ENCODE measurements at places on chromosomes 13 and 19.

DNA sequence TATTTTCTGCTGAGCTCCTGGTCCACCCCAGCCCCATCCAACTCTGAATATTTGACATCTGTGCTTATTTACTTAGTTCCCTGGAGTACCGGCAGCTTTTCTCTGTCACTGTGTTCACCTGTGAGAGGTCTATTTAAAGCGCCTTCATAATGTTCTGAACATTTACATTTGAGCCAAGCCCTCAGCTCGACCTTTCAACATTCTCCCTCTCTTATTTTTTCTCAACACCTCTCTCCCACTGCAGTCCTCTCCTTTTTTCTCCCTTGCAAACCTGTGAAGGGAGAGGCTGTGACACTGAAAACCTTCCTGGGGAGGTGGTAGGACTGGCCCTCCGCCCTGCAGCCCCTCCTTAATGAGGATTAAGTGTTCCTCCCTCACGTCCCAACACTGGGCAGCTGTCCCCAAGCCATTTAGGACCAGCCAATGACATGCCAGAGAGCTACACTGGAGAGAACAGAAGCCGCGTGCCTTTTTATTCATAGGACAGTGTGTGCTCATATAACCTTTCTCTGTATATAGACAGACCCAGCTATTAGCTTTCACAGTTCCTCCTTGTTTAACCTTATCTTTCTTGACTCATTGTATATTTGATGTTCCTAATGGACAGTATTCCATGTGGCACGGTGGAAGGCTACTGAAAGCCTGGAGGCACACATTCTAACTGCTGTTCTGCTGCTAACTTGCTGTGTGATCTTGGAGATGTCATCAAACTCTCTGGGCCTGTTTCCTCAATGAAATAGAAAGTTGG is 134.8 kb downstream of the NUFIP1 start:
- DNase-seq = no peak

- DNase-seq = no peak
These were observed 122.2 kb downstream of the KDM4B start for GRCh38 chr19:5091018-5091683.

- no peak for DNase-seq
These were observed 15.3 kb downstream of the CKM start for GRCh38 chr19:45307361-45307760.

DNA sequence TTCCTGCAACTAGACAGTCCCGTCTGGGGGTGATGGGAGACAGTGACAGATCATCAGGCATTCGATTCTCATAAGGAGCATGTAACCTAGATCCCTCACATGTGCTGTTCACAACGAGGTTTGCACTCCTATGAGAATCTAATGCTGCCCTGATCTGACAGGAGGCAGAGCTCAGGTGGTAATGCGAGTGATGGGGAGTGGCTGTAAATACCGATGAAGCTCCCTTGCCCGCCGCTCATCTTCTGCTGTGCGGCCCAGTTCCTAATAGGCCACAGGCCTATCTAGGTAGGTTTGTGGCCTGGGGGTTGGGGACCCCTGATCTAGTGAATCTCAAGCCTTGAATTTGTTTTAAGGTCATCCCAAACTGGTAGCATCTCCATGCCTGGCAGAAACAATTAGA is 27.3 kb upstream of the FAM124A start:
- DNase-seq = no peak

DNA sequence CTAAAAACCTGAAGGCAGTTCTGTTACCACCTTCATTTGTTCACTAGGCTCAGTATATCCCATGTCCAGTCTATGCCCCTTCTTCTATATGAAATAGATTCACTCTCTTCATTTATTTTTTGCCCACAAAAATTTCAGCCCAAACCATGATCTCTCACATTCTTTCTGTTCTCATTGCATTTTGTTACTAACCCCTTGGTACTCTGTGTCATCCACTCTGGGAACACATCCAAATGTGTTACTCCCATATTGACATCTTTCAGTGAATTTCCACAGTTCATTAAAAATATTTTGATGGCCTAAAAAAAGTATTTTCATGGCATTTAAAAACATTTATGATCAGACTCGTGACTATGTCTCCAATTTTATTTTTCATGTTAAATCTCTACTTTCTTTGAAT is 378.9 kb downstream of the SLITRK1 start:
- no peak for DNase-seq

DNA sequence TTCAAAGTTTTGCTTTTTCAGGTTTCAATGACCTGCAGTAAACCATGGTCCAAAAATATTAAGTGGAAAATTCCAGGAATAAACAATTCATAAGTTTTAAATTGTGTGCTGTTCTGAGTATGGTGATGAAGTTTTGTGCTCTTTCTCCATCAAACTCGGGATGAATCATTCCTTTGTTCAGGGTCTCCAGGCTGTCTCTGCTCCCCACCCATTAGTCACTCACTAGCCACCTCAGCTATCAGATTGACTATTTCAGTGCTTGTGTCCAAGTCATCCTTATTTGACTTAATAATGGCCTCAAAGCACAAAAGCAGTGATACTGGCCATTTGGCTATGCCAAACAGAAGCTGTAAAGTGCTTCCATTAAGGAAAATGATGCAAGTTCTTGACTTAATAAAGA is 1140.4 kb downstream of the EFNB2 start:
- no peak for DNase-seq

- DNase-seq = no peak
These were observed 18.9 kb upstream of the IPO5 start for GRCh38 chr13:97934590-97934989.

DNA sequence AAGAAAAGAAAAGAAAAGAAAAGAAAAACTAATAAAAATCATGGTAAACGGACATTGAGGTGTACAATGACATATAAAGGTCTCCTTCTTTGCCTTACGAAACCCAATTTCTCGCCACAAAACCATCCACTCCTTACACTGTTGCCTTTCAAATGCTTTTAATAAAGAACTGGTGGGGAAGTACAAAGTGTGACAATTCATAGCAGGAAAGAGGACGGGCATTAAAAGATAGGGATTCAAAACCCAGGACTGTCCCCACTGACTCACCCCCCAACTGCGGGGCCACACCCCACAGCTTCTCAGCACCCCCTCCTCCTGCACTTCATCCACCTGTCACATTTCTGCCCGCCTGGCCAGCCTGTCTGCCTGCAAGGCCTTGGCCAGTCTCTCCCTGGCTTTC is 2.4 kb downstream of the MBD3L2B start:
- no peak for DNase-seq

DNA sequence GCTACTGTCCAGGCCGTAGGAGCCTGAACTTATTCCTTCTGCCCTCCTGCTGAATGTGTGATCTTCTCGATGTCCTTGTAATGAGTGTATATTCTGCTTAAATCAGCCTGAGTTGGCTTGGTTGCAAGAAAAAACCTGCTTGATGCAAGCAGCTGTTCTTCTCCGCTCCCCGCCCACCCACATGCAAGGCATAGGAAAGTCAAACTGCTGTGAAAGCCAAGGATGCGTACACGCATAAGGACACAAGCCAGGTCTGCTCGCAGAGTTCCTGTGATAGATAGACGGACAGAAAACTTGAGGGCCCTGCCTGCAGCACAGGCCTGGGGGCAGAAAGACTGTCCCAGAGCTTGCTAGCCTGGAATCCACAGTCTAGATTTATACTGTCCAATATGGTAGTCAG is 101.1 kb downstream of the DNAJC15 start:
- no peak for DNase-seq

DNA sequence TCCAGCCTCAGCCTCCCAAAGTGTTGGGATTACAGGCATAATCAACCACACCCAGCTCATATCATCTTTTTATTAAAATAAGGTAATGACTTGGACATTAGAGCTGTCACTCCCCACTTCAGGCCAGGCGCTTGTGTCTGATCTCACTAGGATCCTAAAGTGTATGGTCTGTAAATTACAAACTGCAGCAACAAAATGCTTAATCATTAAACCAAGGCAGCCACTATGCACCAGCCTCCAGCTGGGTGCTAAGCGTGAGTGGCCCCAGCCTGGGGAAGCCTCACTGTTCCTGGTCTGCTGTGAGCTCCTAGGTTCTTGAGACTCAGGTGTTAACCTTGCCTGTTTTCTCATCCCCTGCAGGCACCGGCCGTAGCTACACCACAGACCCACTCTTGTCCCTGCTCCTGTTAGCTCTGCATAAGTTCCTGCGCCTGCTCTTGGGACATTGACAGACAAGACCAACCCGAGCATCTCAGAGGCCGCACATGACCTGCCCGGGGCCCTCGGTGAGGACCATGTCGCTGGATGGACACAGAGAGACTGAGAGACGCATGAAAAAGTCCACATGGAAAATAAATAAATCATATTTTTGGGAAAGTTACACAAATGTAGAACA is 37.8 kb downstream of the VSTM2B start:
- no peak for DNase-seq

- DNase-seq = no peak
These were observed 595.4 kb downstream of the DIAPH3 start for GRCh38 chr13:59568306-59568705.

GRCh38 chr19:13051557-13052165 is 51.0 kb downstream of the LYL1 start:
- DNase-seq = no peak

GRCh38 chr19:31018936-31019335 is 330.3 kb downstream of the TSHZ3 start:
- DNase-seq = no peak

GRCh38 chr13:106423530-106423929 is 111.9 kb downstream of the EFNB2 start:
- no peak for DNase-seq

GRCh38 chr19:24074720-24075454 is 12.1 kb upstream of the ZNF254 start:
- no peak for DNase-seq

DNA sequence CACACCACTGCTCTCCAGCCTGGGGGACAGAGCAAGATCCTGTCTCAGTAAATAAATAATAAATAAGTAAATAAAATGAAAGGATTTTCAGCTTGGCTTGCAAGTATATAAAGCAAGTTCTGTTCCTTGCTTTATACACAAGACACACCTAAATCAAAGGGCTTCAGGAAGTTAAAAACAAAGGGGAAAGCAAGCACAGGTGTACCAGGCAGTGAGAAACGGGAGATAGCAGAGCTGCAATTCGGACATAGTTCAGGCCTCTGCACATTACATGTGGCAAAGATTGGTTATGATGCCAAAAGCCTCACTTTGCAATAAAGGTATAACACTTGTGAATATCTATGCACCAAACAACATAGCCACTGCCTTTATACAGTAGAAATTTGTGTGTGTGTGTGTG is 47.5 kb downstream of the MYO9B start:
- no peak for DNase-seq

DNA sequence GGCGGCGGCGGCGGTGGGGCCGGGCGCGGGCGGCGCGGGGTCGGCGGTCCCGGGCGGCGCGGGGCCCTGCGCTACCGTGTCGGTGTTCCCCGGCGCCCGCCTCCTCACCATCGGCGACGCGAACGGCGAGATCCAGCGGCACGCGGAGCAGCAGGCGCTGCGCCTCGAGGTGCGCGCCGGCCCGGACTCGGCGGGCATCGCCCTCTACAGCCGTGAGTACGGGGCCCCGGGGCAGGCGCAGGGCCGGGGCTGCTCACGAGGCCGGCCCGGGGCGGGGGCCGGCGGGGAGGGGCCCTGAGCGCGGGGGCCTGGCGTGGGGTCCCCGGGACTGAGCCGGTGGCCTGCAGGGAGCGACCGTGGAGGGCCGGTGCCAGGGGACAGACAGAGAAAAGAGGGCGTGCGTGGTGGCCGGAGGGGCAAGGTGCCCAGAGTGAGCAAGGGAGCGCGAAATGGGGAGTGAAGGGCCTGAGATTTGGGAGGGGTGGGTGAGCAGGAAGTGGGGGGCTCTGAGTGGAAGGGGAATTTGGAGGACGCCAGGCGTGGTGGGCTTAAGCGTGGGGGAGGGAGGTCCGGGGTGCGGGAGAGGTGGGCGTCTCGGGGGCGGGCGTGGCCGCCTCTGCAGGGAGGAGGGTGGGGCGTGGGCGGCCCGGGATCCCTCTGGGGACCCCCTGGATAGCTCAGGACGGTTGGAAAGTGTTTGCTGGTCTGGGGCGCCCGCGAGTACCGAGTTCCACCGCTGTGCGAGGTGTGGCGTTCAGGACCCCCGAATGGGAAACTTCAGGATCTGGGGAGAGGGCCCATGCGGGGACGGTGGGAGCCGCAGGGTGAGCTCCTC is 575 bp downstream of the CARM1 start:
- no peak for DNase-seq

- no peak for DNase-seq
These were observed 9.7 kb downstream of the PRKACA start for GRCh38 chr19:14107581-14108461.

GRCh38 chr19:452829-453228 is 8.0 kb downstream of the SHC2 start:
- no peak for DNase-seq

GRCh38 chr13:50747737-50748350 is 95.6 kb downstream of the DLEU7 start:
- DNase-seq = no peak

DNA sequence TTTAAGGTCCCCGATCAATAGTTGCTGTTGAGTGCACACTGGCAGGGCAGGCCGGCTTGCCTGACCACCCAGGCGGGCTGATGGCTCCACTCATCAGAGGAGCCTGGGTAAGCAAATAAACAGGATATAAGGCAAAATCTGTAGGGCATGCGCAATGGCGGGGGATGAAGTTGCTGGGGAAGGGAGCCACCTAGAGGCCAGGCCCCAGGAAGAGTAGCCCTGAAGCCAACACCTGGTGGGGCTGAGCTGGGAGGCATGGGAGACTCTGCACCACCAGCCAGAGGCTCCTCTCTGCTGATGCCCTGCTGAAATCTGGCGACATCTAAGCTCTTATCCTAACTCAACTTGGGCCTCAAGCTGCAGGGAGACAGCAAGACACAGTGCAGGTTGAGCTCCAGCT is 324.3 kb downstream of the ZNF536 start:
- no peak for DNase-seq

- no peak for DNase-seq
These were observed 88.6 kb upstream of the FARP1 start for GRCh38 chr13:98054301-98054700.

GRCh38 chr19:9431475-9431874 is 3.9 kb downstream of the ZNF266 start:
- DNase-seq = peak; percentile 29

GRCh38 chr19:38483016-38483630 is 49.6 kb downstream of the RYR1 start:
- no peak for DNase-seq

- no peak for DNase-seq
These were observed 823.0 kb downstream of the PCDH9 start for GRCh38 chr13:66407128-66407527.

- no peak for DNase-seq
These were observed 574 bp upstream of the XPO4 start for GRCh38 chr13:20903164-20903475.

DNA sequence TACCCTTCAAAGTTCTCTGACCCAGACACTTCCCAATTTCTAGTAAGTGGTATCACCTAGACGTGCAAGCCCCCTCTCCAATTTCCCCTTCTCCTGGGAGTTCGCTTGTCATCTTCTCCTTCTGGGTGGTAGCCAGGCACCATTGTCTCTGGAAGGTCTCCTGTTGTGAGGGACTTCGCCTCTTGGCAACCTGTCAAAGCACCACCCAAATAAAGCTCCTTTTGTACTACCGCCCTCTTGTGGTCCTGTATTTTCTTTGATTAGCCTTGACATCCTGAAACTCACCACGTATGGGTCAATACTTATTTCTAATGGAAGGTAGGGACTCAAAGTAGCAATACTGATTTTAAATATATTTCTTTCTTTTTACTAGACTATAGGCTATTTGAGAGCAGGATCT is 8.2 kb downstream of the GPC5 start:
- peak; percentile 48 for DNase-seq

- no peak for DNase-seq
These were observed 429.7 kb downstream of the FGF14 start for GRCh38 chr13:101972191-101972590.

Data from CD4-positive, alpha-beta T cell treated with Interleukin-12 subunit alpha and Interleukin-12 subunit beta, for 1 hour (primary cell).